ENCODE measurements at places on chromosomes 11 and 22. TPM values are rescaled to one million over a fixed set of nuclear protein-coding genes. Genes with fewer than 3 reads are reported as not detected.

KDM4E gene
- not detected for total RNA-seq

FGF4 gene
- not detected for total RNA-seq

TLCD5 gene
- 4.7 TPM for total RNA-seq

ELMOD1 gene
- 0.50 TPM for total RNA-seq

SYT13 gene
- total RNA-seq = 0.83 TPM

PLEKHB1 gene
- total RNA-seq = 35.5 TPM

ANO9 gene
- 0.11 TPM for total RNA-seq
